Central memory CD4-positive, alpha-beta T cell (primary cell): ENCODE measurements at places on chromosomes 12 and 14.

DNA sequence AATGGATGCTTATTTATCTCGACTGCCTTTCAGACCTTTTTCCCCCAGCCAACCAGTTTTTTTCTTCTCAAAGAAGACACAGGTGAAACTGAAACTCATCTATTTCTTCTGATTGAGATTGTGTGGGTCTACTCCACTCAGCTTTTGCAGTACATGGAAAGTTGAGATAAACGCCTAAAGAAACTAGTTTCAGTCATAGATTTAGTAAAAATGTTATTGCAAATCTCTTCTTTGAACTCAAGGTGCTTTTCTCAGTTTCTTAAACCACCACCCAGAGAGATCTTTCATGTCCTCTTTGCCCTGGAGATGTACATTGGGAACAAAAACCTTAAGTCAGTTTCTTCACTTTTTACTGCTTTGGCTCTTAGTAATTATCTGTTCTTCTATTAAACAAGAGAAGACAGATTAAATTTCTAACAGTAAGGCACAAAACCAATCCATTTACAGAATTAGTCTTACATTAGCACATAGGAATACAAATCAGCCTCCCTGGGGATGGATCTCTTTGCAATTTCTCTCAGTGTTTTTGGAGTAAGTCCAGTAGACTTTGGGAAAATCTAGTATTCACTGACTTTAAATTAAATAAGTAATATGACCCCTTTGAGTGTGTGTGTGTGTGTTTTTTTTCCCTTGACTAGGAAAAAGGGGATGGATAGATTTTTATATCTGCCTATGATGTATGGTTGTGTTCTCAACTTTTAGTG is 11.6 kb downstream of the FBXW8 start:
- no peak for DNase-seq

GRCh38 chr12:114701104-114701414 is 17.1 kb upstream of the TBX3 start:
- no peak for DNase-seq

GRCh38 chr12:118307069-118307954 is 65.4 kb downstream of the TAOK3 start:
- DNase-seq = no peak

DNA sequence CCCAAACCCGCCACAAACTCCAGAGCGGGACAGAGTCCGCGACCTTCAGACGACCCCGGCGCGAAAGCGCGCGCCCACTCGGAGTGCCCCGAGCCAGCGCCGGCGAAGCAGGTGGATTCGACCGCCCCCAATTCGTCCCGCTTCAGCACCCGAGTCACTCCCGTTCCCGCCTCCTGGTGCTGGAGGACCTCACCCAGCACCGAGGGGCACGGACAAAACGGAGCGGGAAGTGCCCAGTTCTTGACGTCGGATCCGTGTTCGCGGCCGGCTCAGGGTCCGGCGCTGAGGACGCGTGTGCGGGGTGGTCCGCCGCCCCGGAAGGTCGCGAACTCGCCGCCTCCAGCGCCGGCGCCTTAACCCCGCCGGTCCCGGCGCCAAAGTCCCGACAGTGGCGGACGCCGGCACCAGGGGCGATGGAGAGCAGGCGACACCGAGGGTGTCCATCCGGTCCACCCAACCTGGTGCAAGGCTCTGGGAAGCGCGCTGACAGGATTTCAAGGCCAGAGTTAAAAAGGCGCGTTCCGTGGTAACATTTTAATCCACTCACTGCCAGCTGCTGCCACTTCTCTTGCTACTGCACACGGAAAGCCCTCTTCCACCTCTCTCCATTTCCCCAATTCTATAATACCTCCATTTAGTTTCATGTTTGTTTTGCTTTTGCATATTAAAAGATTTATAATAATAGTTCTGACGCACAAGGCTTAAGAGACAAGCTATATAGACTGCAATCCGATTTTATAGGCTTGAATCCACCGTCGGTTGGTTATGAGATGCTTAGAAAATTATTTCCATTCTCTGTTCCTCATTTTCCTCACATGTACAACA is 240.0 kb upstream of the CPNE8 start:
- no peak for DNase-seq

GRCh38 chr12:59643550-59643949 is 47.7 kb downstream of the SLC16A7 start:
- DNase-seq = no peak

GRCh38 chr12:12428047-12428446 is 71.2 kb downstream of the BORCS5 start:
- no peak for DNase-seq

- DNase-seq = no peak
These were observed 19.8 kb upstream of the OVCH1 start for GRCh38 chr12:29517264-29517663.

- no peak for DNase-seq
These were observed 53.5 kb downstream of the IGF1 start for GRCh38 chr12:102426599-102427542.

- DNase-seq = no peak
These were observed 29.8 kb upstream of the MDM1 start for GRCh38 chr12:68361953-68362352.
